ENCODE measurements at places on chromosomes 7 and 10. TPM values are rescaled to one million over a fixed set of nuclear protein-coding genes. Genes with fewer than 3 reads are reported as not detected.

CXCL12 gene
- 0.12 TPM for total RNA-seq

CALML5 gene
- total RNA-seq: not detected

PTF1A gene
- total RNA-seq: not detected

PGAM2 gene
- 0.35 TPM for total RNA-seq

TMEM213 gene
- not detected for total RNA-seq

ADAM12 gene
- 9.4 TPM for total RNA-seq

MINDY4 gene
- total RNA-seq: 3.0 TPM

SLC18A3 gene
- total RNA-seq: not detected

DMBT1 gene
- total RNA-seq: 0.62 TPM

ARHGEF5 gene
- total RNA-seq: 17.7 TPM

EPHA1 gene
- total RNA-seq: 46.4 TPM

SUV39H2 gene
- 6.9 TPM for total RNA-seq

MACC1 gene
- total RNA-seq: 12.0 TPM

DIP2C gene
- total RNA-seq: 3.7 TPM

CUZD1 gene
- 0.40 TPM for total RNA-seq

HTR7 gene
- 0.62 TPM for total RNA-seq

CCL24 gene
- not detected for total RNA-seq

MUC12 gene
- total RNA-seq: 0.69 TPM

RET gene
- not detected for total RNA-seq

NXPH1 gene
- not detected for total RNA-seq

PLEKHS1 gene
- total RNA-seq: not detected

COMTD1 gene
- total RNA-seq: 183 TPM

LEP gene
- not detected for total RNA-seq

MLXIPL gene
- 6.9 TPM for total RNA-seq

GNGT1 gene
- total RNA-seq: not detected

TEX47 gene
- not detected for total RNA-seq

H2BK1 gene
- not detected for total RNA-seq

SEMA3A gene
- total RNA-seq: 16.9 TPM

ACTL6B gene
- not detected for total RNA-seq

CSGALNACT2 gene
- total RNA-seq: 3.9 TPM

HOXA9 gene
- 69.0 TPM for total RNA-seq

CLEC2L gene
- total RNA-seq: not detected

KIF5B gene
- total RNA-seq: 84.4 TPM

AMPH gene
- total RNA-seq: not detected

SLC29A3 gene
- total RNA-seq: 3.9 TPM

KCNMA1 gene
- total RNA-seq: 143 TPM

RBM48 gene
- total RNA-seq: 5.7 TPM

Data from PC-3 (cell line).